ENCODE measurements at places on chromosomes 3 and 15.

DNA sequence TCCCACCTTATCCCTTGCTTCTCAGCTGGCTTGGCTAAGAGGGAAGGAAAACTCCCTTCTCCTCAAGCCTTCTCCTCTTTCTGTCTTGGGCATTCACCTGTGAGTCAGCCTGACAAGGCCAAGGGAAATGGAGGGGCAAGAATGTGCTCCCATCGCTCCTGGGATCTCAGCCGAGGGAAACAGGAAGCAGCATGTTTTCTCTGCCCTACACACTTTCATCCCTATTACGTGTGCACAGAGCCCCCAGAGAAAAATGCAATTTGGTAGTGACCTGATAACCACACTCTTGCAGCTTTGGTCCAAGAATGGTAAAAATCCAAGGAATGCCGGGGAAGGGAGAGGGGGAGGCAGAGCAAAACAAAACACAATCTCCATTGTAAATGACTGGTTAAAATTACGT lies 32.9 kb upstream of the MTMR10 start:
- no peak for DNase-seq

- peak; percentile 62 for DNase-seq
Measured at GRCh38 chr15:67165254-67166253, 88.9 kb downstream of the AAGAB start.

DNA sequence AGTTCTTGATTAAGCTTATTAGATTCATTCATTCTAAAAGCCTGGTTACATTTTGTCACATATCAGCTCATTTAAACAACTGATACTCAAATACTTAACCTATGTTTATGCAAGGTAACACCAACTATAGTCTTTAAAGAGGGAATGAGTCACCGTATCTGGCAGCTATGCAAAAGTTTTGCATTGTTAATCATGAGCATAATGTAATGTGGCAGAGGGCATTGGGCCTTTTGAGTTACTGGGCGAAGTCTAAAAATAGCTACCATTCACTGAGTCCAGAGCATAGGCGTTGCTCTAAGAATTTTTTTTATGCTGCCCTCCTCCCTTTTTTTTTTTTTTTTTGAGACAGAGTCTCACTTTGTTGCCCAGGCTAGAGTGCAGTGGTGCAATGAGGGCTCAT lies 277.7 kb upstream of the ZNF717 start:
- no peak for DNase-seq

GRCh38 chr3:150611666-150612065 lies 8.5 kb downstream of the SELENOT start:
- no peak for DNase-seq

- no peak for DNase-seq
Measured at GRCh38 chr15:70202756-70203155, 105.0 kb upstream of the TLE3 start.

GRCh38 chr15:57686657-57687056 lies 19.9 kb upstream of the POLR2M start:
- no peak for DNase-seq

DNA sequence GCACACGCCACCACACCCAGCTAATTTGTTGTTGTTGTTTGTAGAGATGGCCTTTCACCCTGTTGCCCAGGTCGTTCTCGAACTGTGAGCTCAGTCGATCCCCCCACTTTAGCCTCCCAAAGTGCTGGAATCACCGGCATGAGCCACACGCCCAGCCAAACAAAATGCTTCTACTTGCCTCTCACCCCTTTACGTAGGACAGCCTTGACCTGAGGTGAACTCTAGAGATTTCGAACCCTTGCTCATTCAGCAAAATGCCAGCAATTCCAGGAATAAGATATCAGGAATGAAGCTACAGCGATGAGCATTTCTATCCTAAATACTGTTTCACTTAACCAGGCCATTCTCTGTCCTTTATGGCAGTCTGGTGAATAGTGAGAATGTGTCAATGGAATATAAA lies 135.0 kb downstream of the LRRK1 start:
- DNase-seq, result no peak

GRCh38 chr3:111936191-111936841 lies 42.5 kb upstream of the ABHD10 start:
- no peak for DNase-seq

GRCh38 chr3:130759692-130760338 lies 13.2 kb upstream of the PIK3R4 start:
- no peak for DNase-seq

DNA sequence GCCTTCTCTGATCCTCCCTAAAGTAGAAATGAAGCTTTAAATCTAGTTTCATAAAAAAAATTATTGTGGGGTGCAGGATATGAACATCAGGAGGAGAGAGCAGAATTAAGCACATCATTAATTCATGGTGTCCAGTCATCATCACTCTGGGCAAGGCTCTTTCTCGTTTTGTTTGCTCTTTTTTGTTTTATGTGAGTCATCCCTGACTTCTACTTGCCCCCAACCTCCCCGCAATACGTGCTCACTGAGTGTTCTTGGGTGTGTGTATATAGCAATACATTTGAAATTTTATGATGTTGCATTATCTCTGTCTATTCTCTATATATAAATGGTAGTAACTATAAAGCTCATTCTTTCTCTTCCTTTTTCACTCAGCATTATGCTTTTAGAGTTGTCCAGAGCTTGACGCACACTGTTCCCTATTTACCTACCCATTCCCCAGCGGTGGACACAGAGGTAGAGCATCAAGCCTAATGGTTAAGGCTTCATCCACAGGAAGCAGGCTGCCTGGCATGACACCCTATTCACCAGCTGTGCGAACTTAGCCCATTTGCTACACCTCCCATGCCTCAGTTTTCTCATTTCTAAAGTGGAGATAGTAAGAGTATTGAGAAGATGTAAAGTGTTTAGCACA lies 72.3 kb downstream of the CD200R1L start:
- no peak for DNase-seq

DNA sequence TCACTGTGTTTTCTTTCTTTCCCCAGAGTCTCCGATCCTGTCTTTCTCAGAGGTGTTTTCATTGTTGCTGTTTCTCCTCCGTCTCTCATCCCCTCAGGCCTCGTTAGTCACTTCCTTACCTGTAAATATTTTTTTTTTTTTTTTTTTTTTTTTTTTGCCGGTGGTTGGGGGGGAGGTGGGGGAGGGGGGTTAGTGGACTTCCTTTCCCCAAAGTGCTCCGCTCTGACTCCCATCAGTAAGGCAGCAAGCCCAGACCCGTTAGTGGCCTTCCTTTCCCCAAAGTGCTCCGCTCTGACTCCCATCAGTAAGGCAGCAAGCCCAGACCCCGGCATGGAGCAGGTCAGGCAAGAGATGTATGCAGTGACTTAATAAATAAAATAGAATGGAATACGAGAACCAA lies 97.1 kb upstream of the TNFAIP8L3 start:
- DNase-seq, result no peak

DNA sequence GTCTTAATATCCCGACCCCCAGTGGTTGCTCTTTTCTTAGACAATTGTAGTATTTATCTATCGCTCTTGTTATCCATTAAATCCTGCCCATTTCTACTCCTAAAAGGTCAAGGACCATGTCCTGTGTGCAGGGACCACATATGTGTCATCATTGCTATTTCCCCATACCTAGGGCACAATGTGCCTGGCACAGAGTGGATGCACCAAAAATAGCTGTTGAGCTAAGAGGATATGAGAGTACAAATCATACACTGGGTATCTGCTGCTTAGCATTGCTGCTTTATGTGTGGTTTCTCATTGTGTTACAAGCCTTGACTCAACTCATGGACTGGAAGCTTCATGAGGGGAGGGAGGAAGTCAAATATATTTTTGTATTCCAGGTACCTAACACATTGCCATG lies 3.4 kb upstream of the MITF start:
- no peak for DNase-seq

DNA sequence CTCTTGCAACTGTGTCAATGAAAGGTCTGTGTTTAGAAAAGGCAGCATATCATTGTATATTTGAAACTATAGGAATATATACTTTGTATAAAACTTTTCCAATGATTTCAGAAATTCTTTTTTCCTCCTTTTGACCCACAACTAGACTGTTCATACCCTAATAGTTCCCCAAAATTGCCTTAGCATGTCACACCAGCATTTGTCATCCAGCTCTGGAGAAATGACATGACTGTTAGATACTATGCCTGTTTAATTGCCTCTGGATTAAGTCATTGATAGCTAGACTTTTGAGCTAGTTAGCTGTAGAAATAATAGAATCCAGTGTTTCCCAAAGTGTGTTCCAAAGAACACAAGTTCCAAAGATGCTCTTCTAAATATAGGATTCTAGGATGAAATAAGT lies 32.4 kb downstream of the B3GALNT1 start:
- DNase-seq, result no peak

GRCh38 chr3:108590460-108590859 lies 938 bp downstream of the DZIP3 start:
- no peak for DNase-seq

DNA sequence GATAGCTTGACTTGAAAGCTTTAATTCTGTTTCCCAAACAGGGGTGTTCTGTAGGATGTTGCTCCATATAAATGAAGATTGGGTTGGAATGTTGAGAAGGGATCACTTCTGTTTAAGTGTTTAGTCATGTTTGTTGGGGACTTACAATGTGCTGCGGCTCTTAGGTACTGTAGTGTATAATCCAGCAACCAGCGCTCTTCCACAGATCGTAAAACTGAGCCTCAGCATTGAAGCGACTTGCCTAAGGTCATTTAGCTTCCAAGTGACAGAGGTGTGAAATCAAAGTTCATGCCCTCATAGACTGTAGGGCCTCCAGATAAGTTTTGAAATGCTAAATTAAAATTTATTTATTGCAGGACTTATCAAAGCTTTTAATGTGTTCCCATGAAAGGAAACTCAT lies 1.8 kb downstream of the MKRN2 start:
- no peak for DNase-seq
